Endothelial cell of umbilical vein (primary cell): ENCODE measurements at places on chromosomes 1 and 21. TPM values are rescaled to one million over a fixed set of nuclear protein-coding genes. Genes with fewer than 3 reads are reported as not detected.

DNA sequence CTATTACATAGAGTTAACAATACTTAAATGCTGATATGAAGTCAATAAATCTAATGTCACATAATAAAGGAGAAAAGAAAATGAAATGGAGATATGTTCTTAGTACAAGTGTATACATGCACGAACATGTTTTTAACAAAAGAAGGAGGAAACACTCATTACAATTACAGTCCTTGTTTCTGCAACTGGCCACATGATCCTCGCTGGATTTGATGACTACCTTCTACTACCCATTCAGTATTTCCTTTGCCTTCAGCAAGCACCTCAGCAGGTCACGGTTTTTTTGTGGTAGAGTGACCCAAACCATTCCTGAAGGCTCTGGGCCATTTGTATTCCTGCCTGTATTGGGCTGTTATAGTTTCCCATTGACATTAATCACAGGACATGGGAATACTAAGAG lies 172.8 kb upstream of the CXADR start:
- H3K36me3 ChIP-seq = no peaks in the 10 kb centered on the region
- H3K27me3 ChIP-seq = no peaks in the 10 kb centered on the region
- H3K4me1 ChIP-seq = no peaks in the 10 kb centered on the region
- DNase-seq = no peak
- no peak overlapping the region for H3K27ac ChIP-seq

GRCh38 chr21:42386034-42386591 lies 9.7 kb downstream of the TMPRSS3 start:
- H3K4me1 ChIP-seq = no peaks in the 10 kb centered on the region
- H3K27ac ChIP-seq = no peak overlapping the region
- no peak overlapping the region for H3K4me3 ChIP-seq
- peaks cover 12% of the 10 kb centered on the region for H3K27me3 ChIP-seq
- no peaks in the 10 kb centered on the region for H3K36me3 ChIP-seq

DNA sequence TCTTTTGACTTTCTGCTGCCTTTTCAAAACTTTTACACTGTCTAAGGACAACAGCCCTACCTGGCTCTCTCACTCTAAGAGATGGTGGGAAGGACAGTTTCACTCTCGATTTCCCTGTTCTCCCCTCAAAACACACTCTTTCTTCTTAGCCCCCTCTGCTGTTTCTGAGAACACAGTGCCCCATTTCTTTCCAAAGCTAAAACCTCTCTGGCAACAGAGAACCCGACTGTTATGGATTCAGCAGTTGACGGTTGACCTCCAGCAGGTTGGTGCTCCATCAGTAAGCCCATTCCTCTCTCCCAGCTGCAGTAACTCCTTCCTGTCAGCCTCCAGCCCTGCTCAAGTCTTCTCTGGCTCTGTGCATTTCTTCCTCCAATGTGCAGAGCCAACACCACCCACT lies 88.2 kb upstream of the ABCD3 start:
- peaks cover 50% of the 10 kb centered on the region for H3K4me1 ChIP-seq
- H3K27ac ChIP-seq = peak overlapping the region; percentile 26
- H3K4me3 ChIP-seq = no peak overlapping the region
- no peaks in the 10 kb centered on the region for H3K27me3 ChIP-seq
- H3K36me3 ChIP-seq = no peaks in the 10 kb centered on the region

GRCh38 chr1:99005537-99005942 lies 879 bp upstream of the PLPPR5 start:
- no peak overlapping the region for H3K27ac ChIP-seq
- no peaks in the 10 kb centered on the region for H3K36me3 ChIP-seq
- DNase-seq = no peak
- H3K27me3 ChIP-seq = peaks cover 43% of the 10 kb centered on the region
- peaks cover 6% of the 10 kb centered on the region for H3K4me1 ChIP-seq
- no peak overlapping the region for H3K4me3 ChIP-seq

GRCh38 chr1:6953907-6954364 lies 168.7 kb downstream of the CAMTA1 start:
- no peak overlapping the region for H3K4me3 ChIP-seq
- no peaks in the 10 kb centered on the region for H3K4me1 ChIP-seq
- no peak overlapping the region for H3K27ac ChIP-seq
- no peak for DNase-seq
- H3K27me3 ChIP-seq = no peaks in the 10 kb centered on the region
- no peaks in the 10 kb centered on the region for H3K36me3 ChIP-seq

GRCh38 chr1:154729577-154729976 lies 121.6 kb upstream of the ADAR start:
- DNase-seq = no peak
- H3K27me3 ChIP-seq = no peaks in the 10 kb centered on the region
- no peaks in the 10 kb centered on the region for H3K36me3 ChIP-seq

DNA sequence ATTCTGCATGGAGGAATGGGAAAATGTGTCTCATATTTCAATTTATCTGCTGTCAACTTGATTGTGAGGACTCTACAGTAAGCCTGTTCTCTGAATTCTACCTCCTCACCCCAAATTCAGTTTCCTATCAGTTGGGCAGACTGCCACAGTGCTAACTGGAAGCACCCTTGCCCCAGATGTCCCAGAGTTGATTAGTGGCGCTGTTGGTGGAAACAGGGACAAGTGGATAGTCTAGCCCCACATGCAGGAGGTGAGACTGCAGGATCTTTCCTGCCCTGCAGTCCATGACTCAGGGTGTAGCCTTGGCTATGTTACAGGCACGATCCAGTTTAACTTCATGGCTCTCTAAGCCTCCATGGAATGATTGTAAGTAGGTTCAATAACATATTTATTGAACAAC lies 22.1 kb downstream of the ADAM30 start:
- H3K27ac ChIP-seq = no peak overlapping the region
- no peaks in the 10 kb centered on the region for H3K4me1 ChIP-seq
- H3K4me3 ChIP-seq = no peak overlapping the region
- DNase-seq = no peak
- peaks cover 6% of the 10 kb centered on the region for H3K27me3 ChIP-seq
- H3K36me3 ChIP-seq = no peaks in the 10 kb centered on the region

GRCh38 chr1:86429835-86430234 lies 5.9 kb downstream of the CLCA2 start:
- peak overlapping the region; percentile 40 for H3K27ac ChIP-seq
- H3K27me3 ChIP-seq = no peaks in the 10 kb centered on the region
- peak; percentile 81 for DNase-seq
- H3K4me1 ChIP-seq = peaks cover 13% of the 10 kb centered on the region

- no peak overlapping the region for H3K4me3 ChIP-seq
- no peaks in the 10 kb centered on the region for H3K4me1 ChIP-seq
- DNase-seq = peak; percentile 16
- H3K36me3 ChIP-seq = no peaks in the 10 kb centered on the region
These were observed 167.2 kb upstream of the POU3F1 start for GRCh38 chr1:38213646-38214434.

GRCh38 chr1:118618618-118619340 lies 369.4 kb downstream of the TBX15 start:
- H3K4me3 ChIP-seq = no peak overlapping the region
- no peaks in the 10 kb centered on the region for H3K27me3 ChIP-seq
- H3K36me3 ChIP-seq = no peaks in the 10 kb centered on the region
- no peak overlapping the region for H3K27ac ChIP-seq
- DNase-seq = no peak

GRCh38 chr21:41921021-41921420 lies 32.8 kb downstream of the C2CD2 start:
- peaks cover 2% of the 10 kb centered on the region for H3K4me1 ChIP-seq
- H3K27ac ChIP-seq = no peak overlapping the region
- DNase-seq = no peak
- H3K36me3 ChIP-seq = peaks cover 30% of the 10 kb centered on the region
- no peaks in the 10 kb centered on the region for H3K27me3 ChIP-seq

DNA sequence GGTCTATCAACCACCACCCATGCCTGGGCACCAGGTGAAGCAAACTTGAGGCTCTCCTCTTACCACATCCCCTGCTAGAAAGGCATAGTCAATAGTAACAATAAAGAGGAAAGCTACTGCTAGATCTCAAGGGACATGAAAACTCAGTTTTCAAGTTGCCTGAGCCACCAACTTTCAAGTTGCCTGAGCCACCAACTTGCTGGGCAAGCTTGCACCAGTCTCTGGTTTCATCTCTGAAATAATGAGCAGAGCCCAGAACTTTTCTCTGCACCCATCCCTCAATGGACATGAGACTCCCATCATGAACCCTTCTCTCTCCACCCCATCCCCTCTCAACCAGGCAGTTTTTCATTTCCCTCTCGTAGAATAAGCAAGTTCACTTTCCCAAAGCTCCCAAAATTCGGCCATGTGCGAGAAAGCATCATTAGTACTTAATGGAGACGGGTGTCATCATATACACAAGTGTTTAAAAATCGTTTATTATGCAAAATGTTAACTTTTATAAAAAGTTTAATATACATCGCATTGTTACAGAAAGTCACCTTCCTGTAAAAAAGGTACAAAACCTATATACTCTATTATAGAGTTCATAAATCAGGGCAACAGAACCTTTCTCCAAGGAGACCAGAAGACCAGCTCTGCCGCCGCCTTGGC lies 1.7 kb downstream of the ID3 start:
- peak; percentile 39 for DNase-seq
- H3K27ac ChIP-seq = peak overlapping the region; percentile 99
- peaks cover 64% of the 10 kb centered on the region for H3K4me1 ChIP-seq
- no peaks in the 10 kb centered on the region for H3K27me3 ChIP-seq
- peak overlapping the region; percentile 89 for H3K4me3 ChIP-seq

- H3K27me3 ChIP-seq = no peaks in the 10 kb centered on the region
- no peak overlapping the region for H3K27ac ChIP-seq
- H3K4me3 ChIP-seq = no peak overlapping the region
- H3K4me1 ChIP-seq = peaks cover 15% of the 10 kb centered on the region
These were observed 2.3 kb upstream of the CD55 start for GRCh38 chr1:207319199-207319598.

GRCh38 chr1:234538930-234539649 lies 60.1 kb upstream of the TARBP1 start:
- no peak overlapping the region for H3K4me3 ChIP-seq
- no peaks in the 10 kb centered on the region for H3K36me3 ChIP-seq
- no peak for DNase-seq
- H3K27ac ChIP-seq = no peak overlapping the region

GRCh38 chr1:192724670-192725069 lies 84.2 kb upstream of the RGS2 start:
- H3K4me3 ChIP-seq = no peak overlapping the region
- H3K27me3 ChIP-seq = no peaks in the 10 kb centered on the region
- DNase-seq = no peak
- H3K4me1 ChIP-seq = no peaks in the 10 kb centered on the region
- H3K36me3 ChIP-seq = no peaks in the 10 kb centered on the region

GRCh38 chr1:46653405-46653958 lies 14.7 kb downstream of the ATPAF1 start:
- no peak for DNase-seq

DNA sequence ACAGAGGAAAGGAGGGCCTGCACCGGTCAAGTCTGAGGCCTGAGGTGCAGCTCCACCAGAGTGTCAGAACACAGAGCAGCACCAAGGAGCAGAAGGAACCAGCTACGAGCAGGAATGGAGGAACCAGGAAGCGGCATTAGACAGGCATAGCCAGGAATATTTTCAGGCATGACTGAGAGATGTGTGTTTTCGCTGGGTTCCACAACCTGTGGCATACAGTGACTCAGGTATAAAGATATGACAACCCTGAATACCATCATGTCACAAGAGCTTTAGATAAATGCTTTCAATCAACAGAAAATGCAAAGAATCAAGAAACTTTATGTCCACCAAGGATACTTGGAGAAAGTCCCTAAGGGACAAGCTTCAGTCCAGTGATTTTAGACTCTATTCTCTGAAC lies 189.3 kb upstream of the NRIP1 start:
- peaks cover 2% of the 10 kb centered on the region for H3K4me1 ChIP-seq
- H3K27ac ChIP-seq = no peak overlapping the region
- no peaks in the 10 kb centered on the region for H3K36me3 ChIP-seq
- H3K27me3 ChIP-seq = no peaks in the 10 kb centered on the region
- no peak for DNase-seq

- peak; percentile 86 for DNase-seq
- no peaks in the 10 kb centered on the region for H3K27me3 ChIP-seq
- no peak overlapping the region for H3K4me3 ChIP-seq
- H3K36me3 ChIP-seq = no peaks in the 10 kb centered on the region
- H3K4me1 ChIP-seq = peaks cover 59% of the 10 kb centered on the region
These were observed 73.7 kb downstream of the LRRC8D start for GRCh38 chr1:89894210-89895201.

DNA sequence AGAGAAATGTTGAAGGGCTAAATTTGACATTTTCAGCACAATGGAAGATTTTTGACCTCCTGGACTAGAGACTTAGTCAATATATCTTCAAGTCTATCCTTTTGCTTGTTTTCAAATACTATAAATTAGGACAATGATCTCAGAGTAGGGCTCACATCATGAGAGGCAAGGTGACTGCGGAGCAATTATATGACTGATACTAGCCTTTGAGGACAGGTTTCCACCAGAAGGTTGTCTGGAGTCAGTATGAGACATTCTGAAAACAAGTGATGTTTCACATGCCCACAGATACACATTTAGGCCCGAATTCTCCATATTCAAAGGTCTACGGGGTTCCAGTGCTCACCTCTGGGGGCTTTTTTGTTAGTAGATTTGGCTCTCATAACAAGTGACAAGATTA lies 142.3 kb upstream of the SAMSN1 start:
- H3K27me3 ChIP-seq = no peaks in the 10 kb centered on the region
- H3K36me3 ChIP-seq = no peaks in the 10 kb centered on the region
- no peak overlapping the region for H3K4me3 ChIP-seq
- H3K4me1 ChIP-seq = no peaks in the 10 kb centered on the region
- DNase-seq = no peak

GRCh38 chr1:24472527-24473251 lies 29.9 kb upstream of the RCAN3 start:
- no peaks in the 10 kb centered on the region for H3K27me3 ChIP-seq
- no peak for DNase-seq

GRCh38 chr21:38147391-38147790 lies 109.4 kb upstream of the KCNJ15 start:
- no peaks in the 10 kb centered on the region for H3K36me3 ChIP-seq
- no peaks in the 10 kb centered on the region for H3K4me1 ChIP-seq
- H3K4me3 ChIP-seq = no peak overlapping the region
- H3K27ac ChIP-seq = no peak overlapping the region
- no peak for DNase-seq

DNA sequence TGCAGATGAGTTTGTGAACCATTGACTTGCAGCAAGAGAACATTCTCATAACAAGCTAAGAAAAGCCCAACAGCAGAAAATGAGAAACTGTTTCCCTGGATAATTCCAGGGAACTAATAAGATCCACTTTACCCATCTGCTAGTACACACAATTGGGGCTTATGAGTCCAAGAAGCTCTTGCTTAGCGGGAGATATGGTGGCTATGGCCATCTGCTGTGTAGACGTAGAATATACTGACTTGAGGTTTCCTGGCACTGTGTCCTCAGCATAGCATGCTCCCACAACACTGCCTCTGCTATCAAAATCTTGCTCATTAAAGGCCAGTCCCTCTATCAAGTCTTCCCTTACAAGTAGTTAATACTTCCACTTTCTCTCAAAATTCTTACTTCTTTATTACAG lies 6.8 kb upstream of the RXRG start:
- DNase-seq = no peak
- H3K36me3 ChIP-seq = no peaks in the 10 kb centered on the region
- H3K27ac ChIP-seq = no peak overlapping the region
- no peaks in the 10 kb centered on the region for H3K4me1 ChIP-seq
- H3K4me3 ChIP-seq = no peak overlapping the region

GRCh38 chr1:51982161-51982560 lies 8.3 kb downstream of the RAB3B start:
- no peaks in the 10 kb centered on the region for H3K36me3 ChIP-seq
- no peaks in the 10 kb centered on the region for H3K27me3 ChIP-seq
- H3K27ac ChIP-seq = no peak overlapping the region
- H3K4me3 ChIP-seq = no peak overlapping the region
- H3K4me1 ChIP-seq = no peaks in the 10 kb centered on the region

Gene RNU1-2
- polyA plus RNA-seq = under 0.01 and 206 TPM in 2 replicates

Gene WDR64
- polyA plus RNA-seq = not detected in 2 replicates

Gene TFF2
- polyA plus RNA-seq = not detected in 2 replicates

Gene UQCRHL
- 0.64 and 0.92 TPM in 2 replicates for polyA plus RNA-seq

Gene EDN2
- not detected in 2 replicates for polyA plus RNA-seq

Gene RGS13
- not detected in 2 replicates for polyA plus RNA-seq

Gene TRPM2
- 0.02 TPM in 1 of 2 replicates, not detected in the other for polyA plus RNA-seq

Gene CFHR2
- polyA plus RNA-seq = not detected in 2 replicates

Gene KIRREL1
- polyA plus RNA-seq = 30.7 and 35.6 TPM in 2 replicates
